Upper lobe of right lung (tissue), 1 donor: ENCODE measurements at places on chromosomes 11 and 22. TPM values are rescaled to one million over a fixed set of nuclear protein-coding genes. Genes with fewer than 3 reads are reported as not detected.

GRCh38 chr11:119935349-119935925, 202.5 kb downstream of the TRIM29 start:
- peak; percentile 50 for DNase-seq
- H3K27ac ChIP-seq, result no peak overlapping the region
- peaks cover 9% of the 10 kb centered on the region for H3K27me3 ChIP-seq

DNA sequence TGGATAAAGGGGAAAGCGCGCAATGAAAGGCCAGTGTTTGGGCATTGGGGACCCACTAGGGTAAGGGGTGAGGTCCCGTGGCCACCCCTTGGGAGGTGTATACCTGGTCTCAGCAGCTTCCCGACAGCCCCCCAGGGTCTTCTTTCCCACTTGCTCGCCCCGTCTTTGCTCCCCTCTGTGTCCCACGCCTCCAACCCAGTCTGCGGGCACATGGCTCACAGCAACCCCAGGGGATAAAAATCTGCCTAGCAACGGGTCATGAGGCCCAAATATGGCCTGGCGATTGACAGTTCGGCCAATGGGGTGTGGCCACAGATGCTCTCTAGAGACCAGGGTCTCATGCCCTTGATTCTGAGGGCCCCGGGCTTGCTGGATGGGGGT, 41.6 kb downstream of the AHNAK start:
- no peaks in the 10 kb centered on the region for H3K27me3 ChIP-seq
- H3K4me3 ChIP-seq, result peak overlapping the region; percentile 26
- H3K27ac ChIP-seq, result no peak overlapping the region
- H3K4me1 ChIP-seq, result peaks cover 47% of the 10 kb centered on the region

DNA sequence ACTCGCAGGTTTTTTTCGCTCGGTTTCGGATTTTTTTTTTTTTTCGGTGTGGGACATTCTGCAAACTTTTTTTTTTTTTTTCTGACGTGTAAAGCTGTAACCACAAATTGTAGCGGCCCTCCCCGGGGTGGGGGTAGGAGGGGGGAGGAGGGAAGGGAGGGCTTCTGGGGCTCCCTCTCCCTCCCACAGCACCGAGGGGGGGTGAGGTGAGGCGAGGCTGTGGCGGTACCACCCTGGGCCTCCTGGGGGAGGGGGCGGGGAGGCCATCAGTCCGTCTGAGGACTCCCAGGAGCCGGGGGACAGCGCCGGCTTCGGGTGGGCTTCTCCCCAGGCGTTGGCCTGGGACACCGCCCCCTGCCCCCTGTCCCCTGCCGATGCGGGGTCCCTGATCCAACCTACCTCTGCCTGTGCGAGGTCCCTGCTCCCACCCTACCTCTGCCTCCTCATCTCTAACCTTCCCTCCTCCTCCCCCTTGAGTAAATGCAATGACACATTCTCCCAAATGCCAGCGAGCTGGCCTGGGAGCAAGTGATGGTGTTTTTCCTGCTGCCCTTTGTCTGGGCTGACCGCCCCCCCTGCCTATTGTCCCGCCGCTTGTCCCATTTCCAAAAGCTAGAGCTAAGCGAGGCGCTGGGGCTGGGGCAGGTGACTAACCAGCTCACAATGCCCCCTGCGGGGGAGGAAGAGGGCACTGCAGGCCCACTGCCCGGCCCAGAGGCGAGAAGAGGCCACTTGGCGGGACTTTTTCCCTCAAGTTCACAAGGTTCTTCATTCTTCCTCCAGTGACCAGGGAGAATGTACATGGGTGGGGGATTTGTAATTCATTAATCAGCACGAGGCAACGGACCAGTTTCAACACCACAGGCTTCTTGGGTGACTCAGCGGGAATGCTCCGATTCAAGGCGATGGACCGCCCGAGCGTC, 511 bp upstream of the CLCF1 start:
- DNase-seq, result peak; percentile 93
- no peaks in the 10 kb centered on the region for H3K36me3 ChIP-seq
- H3K4me3 ChIP-seq, result peak overlapping the region; percentile 73
- peaks cover 44% of the 10 kb centered on the region for H3K4me1 ChIP-seq

Gene TAF6L
- total RNA-seq, result 23.9 TPM

Gene MAJIN
- not detected for total RNA-seq
